ENCODE measurements at places on chromosomes 12 and 14. TPM values are rescaled to one million over a fixed set of nuclear protein-coding genes. Genes with fewer than 3 reads are reported as not detected.

DNA sequence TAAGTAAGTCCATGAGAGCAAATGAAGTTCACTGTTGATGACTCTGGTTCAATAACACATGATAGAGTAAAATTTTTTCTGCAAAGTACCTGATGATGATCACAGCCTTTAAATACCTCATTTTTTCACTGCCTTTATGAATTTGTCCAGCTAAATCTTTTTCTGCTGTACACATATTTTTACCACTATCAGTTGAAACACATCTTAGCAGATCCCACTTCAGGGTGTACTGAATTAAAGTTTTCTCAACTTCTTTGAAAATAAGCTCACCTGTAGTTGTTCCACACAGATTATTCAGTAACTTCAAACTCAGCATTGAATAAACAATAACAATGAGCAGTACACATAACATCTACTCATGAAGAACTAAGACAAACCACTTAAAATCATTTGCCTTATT, 385.9 kb downstream of the NELL2 start:
- no peak for DNase-seq

DNA sequence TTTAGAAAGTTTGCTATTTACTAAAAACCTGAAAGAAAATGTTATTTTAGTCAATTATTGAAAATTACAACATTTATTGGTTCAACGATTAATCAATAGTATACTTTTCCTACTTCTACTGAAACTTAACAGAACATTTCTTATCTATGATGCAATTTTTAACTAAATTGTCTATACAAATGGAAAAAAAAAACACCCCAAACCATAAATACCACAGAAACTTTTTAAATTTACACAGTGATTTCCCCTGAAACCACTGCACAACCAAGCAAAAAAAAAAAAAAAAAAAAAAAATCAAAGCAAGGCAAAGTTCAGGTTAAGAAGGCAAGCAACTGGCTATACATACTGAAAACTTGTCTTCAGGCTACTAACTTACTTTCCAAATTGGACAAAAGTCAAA, 71.9 kb upstream of the POC1B start:
- DNase-seq, result no peak

DNA sequence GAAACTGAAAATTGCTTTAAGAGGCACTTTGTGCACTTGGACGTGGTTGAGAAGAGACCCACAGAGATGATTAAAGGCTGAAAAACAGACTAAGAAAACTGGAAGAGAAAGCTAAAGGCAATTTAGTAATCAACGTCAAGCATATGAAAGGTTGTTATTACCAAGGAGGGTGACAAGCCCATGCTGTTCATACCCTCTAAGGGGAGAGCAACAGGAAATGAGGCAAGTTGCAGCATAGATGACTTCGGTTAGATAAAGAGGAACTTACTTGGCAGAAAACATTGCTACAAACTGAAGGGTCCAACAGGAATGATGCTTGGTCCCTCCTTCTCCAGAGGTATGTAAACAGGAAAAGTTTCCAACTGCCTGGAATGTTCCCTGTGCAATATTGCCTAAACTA, 107.8 kb downstream of the DUSP6 start:
- DNase-seq, result no peak

DNA sequence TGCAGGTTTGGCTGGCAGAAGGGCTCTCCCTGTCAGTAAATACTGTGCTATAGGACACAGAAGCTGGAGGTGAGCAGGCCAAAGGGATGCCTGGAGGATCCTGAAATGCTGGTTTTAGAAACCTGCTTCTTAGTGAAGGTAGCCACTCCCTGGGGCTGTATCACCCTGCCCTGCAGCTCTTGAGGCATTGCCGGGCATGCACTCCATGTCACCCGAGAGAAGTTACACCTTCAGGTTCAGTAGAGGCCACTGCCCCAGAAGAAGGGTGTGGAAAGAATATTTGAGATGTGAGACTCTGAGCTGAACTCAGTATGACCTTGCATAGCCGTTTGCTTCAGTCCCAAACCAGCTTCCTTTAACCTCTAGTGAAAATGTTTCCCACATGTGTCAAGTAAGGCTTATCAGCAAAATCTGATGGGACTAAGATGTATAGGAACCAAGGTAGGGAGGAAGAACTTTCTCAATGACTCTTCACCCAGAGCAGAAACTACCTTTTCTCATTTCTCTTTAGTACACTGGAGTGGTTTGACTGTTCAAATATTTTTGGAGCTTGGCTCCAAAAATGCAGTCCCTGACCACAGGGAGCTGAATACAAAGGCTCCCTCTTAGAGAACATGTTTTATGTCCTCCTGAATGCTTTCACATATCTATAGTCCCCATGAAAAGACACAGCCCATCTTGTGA, 164.5 kb upstream of the DYRK2 start:
- DNase-seq, result no peak

GRCh38 chr12:131334835-131335234, 376.1 kb upstream of the SFSWAP start:
- no peak for DNase-seq

DNA sequence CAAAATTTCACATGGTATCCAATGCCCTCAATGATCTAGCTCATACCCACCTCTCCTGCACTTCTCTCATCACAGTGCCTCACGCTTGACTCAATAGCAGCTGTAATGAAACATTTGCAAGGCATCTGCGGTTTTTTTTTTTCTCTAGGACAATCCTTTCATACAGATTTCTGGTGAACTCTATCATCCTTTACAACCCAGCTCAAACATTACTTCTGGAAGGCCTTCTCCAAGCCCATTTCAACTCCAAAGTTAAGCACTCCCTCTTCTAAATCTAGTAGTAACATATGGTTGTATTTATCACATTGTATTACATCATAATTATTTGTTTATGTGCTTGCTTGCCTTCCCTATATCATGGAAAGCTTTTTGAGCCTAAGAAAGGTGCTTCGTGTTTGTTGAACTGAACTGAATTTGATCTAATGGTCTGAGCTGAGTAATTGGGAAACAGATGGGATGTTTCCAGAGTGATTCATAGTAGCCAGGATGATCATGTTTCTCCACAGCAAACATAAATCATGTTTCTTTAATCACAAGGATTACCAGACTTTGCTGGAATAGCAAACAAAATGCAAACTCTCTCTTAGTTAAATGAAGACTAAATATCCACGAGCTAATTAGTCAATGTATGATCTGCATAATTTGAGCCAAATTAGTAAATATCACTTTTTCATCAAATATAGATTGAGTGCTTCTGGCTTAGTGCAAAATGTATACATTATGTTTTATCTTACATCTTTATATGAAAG, 14.3 kb downstream of the CFL2 start:
- no peak for DNase-seq

DNA sequence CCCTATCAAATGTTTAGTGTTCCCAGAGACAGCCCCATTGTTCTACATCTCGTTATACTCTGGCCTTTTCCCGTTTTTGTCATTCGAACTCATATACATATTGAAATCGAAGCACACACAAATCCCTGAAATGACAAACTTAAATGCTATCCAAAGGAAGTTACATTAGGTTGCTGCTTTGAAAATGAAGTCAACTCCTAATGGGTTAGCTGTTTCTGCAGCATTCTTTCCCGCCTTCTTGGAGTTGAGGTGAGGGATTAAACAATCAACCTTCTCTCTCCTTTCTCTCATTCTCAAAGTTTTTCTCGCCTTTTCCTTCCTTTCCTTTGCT, 642 bp upstream of the PHC1 start:
- no peak for DNase-seq

DNA sequence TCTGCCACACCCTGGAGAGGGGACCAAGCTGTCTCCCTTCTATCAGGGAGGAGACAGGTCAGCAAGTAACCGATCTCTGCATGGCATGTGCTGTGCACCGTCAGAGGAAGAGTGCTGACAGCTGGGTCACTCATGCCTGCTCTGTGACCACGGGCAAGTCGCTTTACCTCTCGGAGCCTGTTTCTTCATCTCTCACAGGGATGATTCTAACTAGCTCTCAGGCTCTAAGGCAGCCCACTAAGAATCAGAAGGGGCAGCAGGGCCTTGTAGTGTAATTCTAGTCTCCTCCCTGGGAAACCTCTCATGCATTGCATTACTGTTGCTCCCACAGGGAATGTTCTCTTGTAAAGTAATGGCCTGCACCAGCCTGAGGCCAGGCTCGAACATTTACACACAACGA, 11.9 kb downstream of the CD9 start:
- no peak for DNase-seq

DNA sequence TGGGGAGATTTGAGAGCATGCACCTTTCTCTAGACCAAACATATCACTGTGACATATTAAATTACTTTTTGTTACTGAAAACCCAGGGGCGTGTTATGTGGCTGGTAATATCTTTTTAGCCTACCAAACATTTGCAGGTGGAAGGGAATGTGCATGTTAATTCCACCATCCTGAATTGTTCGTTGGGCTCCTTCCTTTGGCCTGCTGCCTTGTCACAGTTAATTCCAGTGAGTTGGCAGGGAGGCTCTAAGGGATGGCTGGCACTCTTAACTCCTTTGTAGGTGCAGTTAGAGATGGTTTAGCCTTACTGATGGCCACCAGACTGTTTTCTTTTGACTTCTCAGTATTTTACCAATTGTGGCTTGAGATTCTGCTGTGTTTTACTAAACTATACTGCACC, 64.5 kb downstream of the DIP2B start:
- DNase-seq, result no peak

GRCh38 chr12:116382686-116383530, 105.4 kb upstream of the MED13L start:
- no peak for DNase-seq

DNA sequence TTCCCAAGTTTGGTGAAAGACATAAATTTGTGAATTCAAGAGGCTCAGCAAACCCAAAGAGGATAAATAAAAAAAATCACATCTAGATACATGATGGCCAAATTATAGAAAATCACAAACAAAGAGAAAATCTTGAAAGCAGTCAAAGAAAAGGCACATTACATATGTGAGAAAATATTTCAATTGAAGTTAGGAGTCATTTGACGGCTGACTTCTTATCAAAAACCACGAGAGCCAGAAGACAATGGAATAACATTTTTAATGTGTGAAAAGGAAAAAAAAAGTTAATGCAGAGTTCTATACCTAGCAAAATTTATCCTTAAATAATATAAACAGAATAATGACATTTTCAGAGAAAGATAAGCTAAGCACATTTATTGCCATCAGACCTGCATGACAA, 307.0 kb downstream of the C12orf75 start:
- DNase-seq, result no peak

DNA sequence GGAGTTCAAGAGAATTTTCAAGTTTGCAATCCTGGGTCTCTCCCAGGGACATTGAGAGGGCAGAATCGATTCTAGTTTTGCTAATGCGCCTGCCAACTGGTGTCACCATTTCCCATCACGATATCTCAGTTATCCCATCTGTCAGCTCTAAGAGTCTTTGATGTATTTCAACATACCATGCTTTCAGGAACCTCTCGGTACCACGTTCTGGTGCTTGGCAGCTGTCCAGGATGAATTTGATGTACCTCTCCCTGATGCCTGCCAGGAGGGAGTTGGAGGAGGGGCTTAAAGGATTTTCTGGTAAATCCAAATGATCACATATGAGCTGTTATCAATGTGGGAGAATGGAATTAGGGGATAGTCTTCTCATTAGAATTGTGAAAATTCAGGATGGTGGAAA, 332.5 kb downstream of the RGS6 start:
- no peak for DNase-seq

The NPAS3 gene
- 4.9 TPM for total RNA-seq

The SPTB gene
- 113 TPM for total RNA-seq

The SYNE2 gene
- total RNA-seq, result 61.4 TPM

The LALBA gene
- total RNA-seq, result not detected

Data from cardiac septum (tissue), 1 donor.